ENCODE measurements at places on chromosomes 7 and 10. TPM values are rescaled to one million over a fixed set of nuclear protein-coding genes. Genes with fewer than 3 reads are reported as not detected.

DNA sequence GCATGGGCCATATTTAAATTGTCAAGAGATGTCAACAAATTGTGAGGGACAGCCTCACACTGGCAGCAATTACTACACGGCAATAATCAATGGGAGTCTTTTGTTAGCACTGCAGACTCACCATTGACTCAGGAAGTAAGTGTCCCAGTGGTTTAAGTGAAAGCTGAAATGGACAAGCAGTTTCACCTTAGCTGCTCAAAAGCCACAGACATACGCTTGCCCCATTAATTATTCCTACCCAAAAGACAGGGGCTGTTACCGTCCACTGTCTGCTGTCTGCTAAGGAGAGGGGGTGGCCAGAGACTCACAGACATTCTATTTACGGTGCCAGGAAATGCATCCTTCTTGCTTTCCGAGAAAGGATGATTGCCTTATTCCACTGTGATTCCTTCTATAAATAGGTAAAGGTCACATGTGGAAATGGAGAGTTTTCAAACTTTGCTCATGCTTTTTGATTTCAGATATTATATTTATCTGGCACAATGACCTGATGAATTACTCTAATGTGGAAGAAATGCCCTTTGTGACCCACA lies 309.7 kb upstream of the NFE2L3 start:
- H3K4me1 ChIP-seq, result peaks cover under 1% of the 10 kb centered on the region
- H3K27ac ChIP-seq, result no peak overlapping the region
- DNase-seq, result no peak
- H3K27me3 ChIP-seq, result no peaks in the 10 kb centered on the region
- H3K36me3 ChIP-seq, result no peaks in the 10 kb centered on the region
- H3K4me3 ChIP-seq, result no peak overlapping the region

GRCh38 chr10:71546220-71546619 lies 149.5 kb downstream of the CDH23 start:
- no peaks in the 10 kb centered on the region for H3K4me1 ChIP-seq
- no peak overlapping the region for H3K27ac ChIP-seq
- no peaks in the 10 kb centered on the region for H3K36me3 ChIP-seq
- DNase-seq, result no peak
- H3K27me3 ChIP-seq, result no peaks in the 10 kb centered on the region

- H3K27me3 ChIP-seq, result no peaks in the 10 kb centered on the region
- peaks cover 4% of the 10 kb centered on the region for H3K36me3 ChIP-seq
- DNase-seq, result no peak
- no peak overlapping the region for H3K4me3 ChIP-seq
- no peak overlapping the region for H3K27ac ChIP-seq
Observed at GRCh38 chr10:74113546-74113945, 37.1 kb downstream of the AP3M1 start.

DNA sequence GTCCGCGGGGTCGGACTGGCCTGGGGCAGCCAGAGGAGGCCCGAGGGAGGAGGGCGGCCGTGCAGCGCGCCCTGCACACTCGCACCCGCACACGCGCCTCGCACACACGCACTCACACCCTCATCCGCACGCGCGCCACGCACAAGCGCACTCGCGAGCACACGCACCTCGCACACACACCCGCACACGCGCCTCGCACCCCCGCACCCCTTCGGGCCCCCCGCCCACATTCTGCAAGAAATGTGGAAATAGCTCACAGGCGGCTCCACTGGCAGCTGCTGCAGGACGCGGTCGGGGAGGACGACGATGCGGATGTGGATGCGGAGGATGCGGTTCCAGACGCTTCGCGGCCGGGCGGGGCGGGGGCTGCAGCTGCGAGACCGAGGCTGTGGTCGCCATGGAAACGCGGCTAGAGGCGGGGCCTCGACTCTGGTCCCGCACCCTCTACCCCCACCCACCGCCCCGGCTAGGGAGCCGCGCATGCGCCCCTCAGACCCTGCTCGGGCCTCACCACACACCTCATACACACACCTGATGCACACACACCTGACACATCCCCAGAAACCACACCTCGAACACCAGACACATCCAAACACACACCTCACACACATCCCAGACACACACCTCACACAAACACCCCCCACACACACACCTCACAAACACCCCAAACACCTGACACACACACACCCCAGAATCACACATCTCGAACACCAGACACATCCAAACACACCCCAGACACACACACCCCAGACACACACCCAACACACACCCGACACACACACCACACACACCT lies at the start of gene CALY:
TSS of gene CALY (minus strand) at position 320 of the 793 bp plus-strand sequence. CDS start 7,907 bp downstream, outside the sequence.
- DNase-seq, result peak; percentile 84
- H3K36me3 ChIP-seq, result no peaks in the 10 kb centered on the region
- H3K4me1 ChIP-seq, result peaks cover 22% of the 10 kb centered on the region
- H3K27ac ChIP-seq, result no peak within 1 kb of the TSS
- H3K4me3 ChIP-seq, result peak within 1 kb of the TSS; percentile 31

CCDC146 gene
- total RNA-seq, result 1.4 TPM

LRRC4 gene
- not detected for total RNA-seq

DNA sequence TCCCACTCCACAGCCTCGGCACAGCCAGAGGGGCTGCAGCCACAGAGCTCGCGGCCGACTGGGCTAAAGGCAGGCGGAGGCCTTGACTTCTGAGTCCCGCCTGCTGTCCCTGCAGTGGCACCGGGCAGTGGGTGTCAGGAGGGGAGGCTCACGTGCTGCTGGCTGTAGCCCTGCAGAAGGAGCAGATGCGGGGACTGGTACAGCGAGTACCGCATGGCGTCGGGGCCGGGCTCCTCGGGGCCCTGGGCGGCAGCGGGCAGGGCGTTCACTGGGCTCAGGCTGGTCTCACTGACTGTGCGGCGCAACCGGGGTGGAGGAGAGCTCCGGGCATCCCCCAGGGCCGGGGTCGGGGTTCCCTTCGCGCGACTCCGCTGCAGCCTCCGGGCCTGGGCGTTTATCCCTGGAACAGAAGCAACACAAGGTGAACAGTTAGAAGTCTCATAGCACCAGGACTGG lies 25.6 kb downstream of the PAPOLB start:
- H3K27me3 ChIP-seq, result no peaks in the 10 kb centered on the region
- no peak overlapping the region for H3K4me3 ChIP-seq
- DNase-seq, result no peak
- no peaks in the 10 kb centered on the region for H3K36me3 ChIP-seq
- H3K27ac ChIP-seq, result no peak overlapping the region
- no peaks in the 10 kb centered on the region for H3K4me1 ChIP-seq

ODAD2 gene
- not detected for total RNA-seq
